ENCODE measurements at places on chromosomes 3 and 15.

GRCh38 chr15:80010131-80010673, 39.2 kb upstream of the BCL2A1 start:
- DNase-seq = no peak

DNA sequence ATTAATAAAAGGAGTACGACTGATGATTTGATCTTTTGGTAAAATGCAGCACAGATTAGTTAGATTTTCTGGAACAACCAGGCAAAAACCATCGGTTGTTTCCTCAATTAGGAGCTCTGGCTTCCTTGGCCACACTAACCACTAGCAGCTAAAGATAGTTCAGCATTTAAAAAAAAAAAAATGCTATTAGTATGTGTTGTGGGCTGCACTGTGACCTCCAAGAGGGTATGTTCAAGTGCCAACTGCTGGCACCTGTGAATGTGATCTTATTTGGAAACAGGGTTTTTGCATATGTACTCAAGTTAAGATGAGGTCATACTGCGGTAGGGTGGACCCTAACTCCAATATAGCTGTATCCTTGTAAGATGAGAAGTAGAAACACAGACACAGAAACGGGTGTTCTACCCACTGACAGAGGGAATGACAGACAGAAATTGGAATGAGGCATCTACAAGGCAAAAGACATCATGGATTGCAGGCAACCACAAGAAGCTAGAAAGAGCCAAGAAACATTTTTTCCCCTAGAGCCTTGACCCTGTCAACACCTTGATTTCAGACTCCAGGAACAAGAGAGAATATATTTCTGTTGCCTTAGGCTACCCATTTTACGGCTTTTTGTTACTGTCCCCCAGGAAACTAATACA, 534.6 kb upstream of the ROBO2 start:
- no peak for DNase-seq

DNA sequence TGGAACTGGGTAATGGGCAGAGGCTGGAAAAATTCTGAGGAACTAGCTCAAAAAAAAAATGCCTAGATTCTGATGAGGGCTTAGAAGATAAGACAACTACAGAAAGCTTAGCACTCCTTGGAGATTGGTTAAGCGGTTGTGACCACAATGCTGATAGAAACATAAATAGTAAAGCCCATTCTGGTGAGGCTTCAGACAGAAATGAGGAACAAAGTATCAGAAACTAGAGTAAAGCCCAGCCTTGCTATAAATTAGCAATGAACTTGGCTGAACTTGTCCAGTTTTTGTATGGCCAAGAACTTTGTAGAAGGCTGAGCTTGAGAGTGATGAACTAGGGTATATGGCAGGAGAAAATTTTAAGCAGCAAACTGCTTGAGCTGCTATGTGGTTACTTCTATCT, 25.4 kb downstream of the GOLGB1 start:
- DNase-seq = peak; percentile 49

DNA sequence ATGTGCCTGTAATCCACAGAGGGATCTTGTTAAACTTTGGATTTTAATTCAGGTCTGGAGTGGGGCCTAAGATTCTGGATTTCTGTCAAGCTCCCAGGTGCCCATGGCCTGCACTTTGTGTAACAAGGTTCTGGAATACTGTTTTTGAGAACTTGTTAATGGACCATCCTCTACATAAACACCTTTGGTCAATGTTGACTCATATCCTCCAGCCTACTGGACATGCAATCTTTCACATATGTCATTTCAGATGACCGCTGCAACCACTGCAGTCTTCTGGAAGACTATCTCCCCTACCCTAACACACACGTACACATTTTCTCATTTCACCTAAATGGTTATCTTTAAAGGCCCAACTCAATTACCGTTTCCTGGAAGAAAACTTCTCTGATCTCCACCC, 302.1 kb upstream of the TPRG1 start:
- no peak for DNase-seq

DNA sequence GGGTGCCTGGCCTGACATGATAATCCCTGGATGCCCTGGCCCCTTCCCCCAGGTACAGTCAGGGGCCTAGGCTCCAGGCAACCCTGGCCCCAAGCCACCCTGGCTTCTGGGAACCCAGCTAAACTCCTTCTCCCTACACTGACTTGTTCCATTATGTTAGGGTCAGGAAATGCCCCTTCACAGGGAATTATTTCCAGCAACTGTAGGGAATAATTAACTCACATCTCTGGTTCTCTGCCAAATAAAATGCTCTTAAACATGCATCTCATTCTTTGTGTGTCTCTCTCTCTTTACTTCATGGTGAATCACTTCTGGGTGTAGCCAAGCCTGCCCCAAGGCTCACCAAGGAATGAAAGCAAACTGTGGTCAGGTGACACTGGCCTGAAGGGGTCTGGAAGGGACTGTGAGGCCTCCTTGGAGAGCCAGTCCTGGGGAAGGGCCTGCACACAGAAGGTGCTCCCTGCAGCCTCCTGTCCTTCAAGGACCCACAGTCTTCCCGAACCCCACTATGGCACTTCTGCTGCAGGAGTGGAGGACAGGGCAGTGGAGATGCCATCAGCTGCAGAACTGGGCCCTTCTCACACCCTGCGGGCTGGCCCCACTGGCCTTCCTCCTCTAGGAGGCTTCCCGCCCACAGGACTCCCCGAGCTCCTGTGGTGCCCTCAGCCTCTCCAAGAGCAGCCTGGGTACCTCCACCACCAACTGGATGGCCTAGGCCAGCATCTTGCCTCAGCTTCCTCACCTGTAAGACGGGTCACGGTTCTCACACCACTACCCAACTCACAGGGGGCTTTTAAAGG, 17.6 kb downstream of the TKT start:
- DNase-seq = no peak

GRCh38 chr3:37859908-37860199, 1.8 kb upstream of the CTDSPL start:
- no peak for DNase-seq

DNA sequence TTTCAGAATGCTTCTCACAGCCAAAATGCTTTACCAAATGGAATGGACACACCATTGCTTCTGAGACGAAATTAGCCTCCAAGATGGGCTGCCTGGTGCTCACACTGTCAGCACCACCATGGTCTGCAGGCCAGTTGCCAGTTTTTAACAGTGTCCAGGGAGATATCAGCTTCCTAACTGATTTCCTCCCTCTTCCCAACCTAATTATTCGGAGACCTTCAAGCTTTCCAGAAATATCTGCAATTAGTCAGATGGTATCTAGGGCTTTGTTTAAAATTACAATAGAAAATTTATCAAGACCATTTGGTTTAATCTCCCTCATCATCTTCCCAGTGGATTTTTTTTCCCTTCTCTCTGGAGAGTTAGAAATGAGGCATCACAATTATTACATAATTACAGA, 287.5 kb downstream of the ZPLD1 start:
- no peak for DNase-seq

GRCh38 chr3:139062918-139063317, 18.2 kb upstream of the PRR23C start:
- DNase-seq = no peak

- DNase-seq = no peak
Observed at GRCh38 chr3:48460517-48460902, 14.0 kb downstream of the ATRIP start.

GRCh38 chr15:38254051-38254883, 1.6 kb downstream of the SPRED1 start:
- peak; percentile 78 for DNase-seq

GRCh38 chr15:20356444-20356910, 185.1 kb downstream of the GOLGA6L6 start:
- DNase-seq = peak; percentile 60

DNA sequence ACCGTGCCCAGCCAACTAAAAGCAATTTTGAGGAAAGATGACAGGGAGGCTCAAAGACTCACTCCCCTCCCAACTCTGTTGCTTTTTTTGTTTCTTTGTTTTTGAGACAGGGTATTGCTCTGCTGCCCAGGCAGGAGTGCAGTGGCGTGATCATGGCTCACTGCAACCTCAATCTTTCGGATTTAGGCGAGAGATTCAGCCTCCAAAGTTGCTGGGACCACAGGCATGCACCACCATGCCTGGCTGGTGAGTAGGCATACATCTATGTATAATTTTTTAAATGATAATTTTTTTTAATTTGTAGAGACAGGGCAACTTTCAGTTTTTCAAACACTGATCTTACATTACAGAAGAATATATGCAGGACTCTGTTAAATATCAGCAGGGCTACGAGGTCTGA, 15.8 kb upstream of the THUMPD3 start:
- no peak for DNase-seq

DNA sequence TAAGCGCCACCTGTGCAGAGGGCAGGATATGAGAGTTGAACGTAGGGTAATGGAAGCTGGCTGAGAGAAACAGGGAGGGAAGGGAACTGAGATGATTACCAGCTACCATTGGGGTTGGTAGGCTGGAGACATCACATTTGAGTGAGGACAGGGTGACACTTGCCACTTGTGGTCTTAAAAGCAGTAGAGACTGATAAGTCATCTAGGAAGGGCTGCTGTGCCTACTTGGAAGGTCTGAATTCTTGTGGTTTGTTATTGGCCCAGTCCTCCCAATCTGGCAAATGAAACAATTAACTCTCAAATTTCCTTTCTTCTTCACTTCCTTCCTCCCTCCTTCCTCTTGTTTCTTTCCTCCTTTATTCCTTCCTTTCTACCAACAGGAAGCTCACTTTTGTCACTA, 46.8 kb downstream of the COL6A5 start:
- no peak for DNase-seq

GRCh38 chr3:45593708-45594601, 596 bp upstream of the LIMD1 start:
- DNase-seq = peak; percentile 86

GRCh38 chr3:152176241-152176640, 92.5 kb upstream of the MBNL1 start:
- DNase-seq = peak; percentile 16

- no peak for DNase-seq
Observed at GRCh38 chr15:92645051-92645631, 10.4 kb downstream of the FAM174B start.

DNA sequence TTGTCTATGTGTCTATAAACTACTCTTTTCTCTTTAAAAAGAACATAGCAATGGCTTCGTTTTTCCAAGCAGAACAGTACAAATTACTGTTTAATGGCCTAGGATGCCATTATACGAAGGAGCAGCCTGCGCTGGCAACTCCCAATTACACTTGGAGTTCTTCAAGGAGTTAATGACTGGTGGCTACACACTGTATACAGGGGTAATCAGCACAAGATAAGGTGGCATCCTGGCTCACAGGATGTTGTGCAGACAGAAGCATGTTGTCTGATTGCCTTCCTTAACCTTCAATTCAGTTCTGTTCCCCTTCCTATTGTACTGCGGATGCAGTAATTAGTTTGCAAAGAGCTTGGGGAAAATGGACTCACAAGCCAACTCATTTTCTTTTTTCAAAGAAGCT, 250.7 kb upstream of the ROBO2 start:
- DNase-seq = no peak

DNA sequence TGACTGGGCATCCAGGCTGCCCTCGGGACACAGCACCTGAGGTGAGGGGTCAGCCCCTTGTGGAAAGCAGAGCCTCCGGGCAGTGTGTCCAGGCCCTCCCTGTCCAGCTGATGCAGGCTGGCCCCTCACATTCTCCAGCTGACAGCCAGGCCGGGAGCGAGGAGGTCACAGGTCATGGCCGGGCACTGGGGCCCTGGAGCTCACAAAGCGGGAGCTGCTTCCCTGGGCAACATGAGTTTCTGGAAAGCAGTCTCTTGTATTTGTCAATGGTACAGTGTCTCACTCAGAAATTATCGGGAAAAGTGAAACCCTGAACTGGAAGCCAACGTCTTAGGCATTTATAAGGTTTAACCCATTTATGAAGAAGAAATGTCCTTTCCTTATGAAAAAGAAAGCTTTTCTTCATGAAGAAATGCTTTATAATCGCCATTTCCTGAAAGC, 118.5 kb downstream of the OPA1 start:
- DNase-seq = no peak

DNA sequence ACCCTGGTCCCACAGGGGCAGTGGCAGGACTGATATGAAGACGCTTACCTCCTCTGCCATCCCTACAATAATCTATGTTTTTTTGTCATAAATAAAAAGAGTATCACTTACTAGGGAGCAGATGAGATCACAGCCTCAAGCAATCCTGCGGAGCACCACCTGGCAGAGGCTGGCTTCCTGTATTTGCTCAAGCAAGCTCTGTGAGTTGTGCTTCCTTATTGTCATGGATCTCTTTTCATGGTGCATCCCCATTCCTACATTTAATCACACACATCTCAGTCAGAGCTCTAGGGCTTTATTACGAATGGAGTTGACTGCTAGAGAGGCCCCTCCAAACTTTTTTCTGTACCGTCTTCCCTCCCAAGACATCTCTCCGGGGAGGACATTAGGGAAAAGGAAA, 186.0 kb downstream of the UBE2E2 start:
- no peak for DNase-seq

DNA sequence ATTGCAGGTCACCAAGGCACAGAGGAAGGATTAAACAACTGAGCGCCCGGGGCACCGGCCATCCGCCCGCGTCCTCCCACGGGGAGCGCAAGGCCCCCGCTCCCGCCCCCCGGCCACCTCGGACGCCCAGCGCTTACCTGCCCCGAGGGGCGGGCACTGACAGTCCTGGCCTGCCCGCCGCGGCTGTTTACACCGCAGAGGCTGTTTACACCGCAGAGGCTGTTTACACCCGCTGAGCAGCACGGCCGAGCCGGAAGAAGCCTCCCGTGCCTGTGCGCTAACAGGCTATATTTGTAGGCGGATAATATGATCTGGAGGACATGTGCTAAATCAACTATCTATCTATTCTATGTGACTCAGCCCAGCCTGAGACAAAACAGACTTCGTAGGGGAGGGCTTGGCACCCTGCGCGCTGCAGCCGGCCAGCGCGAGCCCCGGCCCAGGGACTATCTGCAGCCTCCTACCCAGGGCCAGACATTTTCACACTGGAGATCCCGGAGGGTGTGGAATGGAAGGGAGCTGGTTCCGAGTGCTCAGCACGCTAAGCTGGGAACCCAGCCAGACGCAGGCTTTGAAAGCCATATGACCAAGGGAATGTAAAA, at the start of gene LRRC2:
Gene LRRC2, minus strand, starts transcription at position 263 of the 602 bp plus-strand sequence. CDS start 14,711 bp downstream, outside the sequence.
- DNase-seq = no peak

DNA sequence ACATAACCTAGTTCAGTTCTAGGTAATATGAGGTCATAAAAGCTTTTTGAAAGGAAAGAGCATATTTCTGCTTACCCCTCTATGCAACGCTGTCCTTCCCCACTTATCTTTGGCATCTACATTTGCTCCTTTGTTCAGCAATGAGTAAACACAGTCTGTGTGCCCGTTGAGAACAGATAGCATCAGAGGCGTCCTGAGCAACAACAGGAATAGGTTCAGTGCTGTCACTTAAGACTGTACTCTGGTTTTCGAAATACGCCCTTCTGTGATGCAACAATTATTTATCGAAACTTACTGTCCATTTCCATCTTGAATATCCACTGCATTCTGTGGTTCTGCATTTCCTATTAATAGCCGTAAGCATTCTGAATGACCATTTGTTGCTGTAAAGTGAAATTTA, 84.4 kb downstream of the BTD start:
- DNase-seq = peak; percentile 39

DNA sequence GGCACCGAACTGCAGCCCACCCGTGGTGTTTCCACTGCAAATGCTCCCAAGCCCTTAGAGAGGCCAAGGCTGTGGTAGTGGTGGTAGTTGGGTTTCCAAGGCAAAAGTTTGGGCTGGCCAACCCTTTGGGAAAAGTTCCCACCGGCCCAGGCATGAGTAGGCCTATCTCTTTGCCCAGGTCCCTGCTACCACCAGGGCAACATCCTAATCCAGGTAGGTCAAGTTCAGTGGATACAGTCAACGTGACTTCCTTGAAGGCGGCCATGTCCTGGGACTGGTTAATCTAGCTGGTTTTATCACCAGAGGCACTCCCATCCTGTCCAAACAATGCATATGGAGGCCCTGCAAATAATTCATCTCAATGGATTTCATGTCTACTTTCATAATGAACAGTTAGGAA, 1.6 kb upstream of the ONECUT1 start:
- no peak for DNase-seq

Data from NB4 (cell line).